ENCODE measurements at places on chromosomes 1 and 21. TPM values are rescaled to one million over a fixed set of nuclear protein-coding genes. Genes with fewer than 3 reads are reported as not detected.

The CERS2 gene
- total RNA-seq, result 112 TPM

The FDPS gene
- total RNA-seq, result 86.7 TPM

The ZSWIM5 gene
- total RNA-seq, result 2.4 TPM

The PKLR gene
- not detected for total RNA-seq

Data from posterior vena cava (tissue), 2 donors.